ENCODE measurements at places on chromosomes 16 and 17.

GRCh38 chr17:75412455-75413317, 7.2 kb upstream of the GRB2 start:
- DNase-seq, result peak; percentile 77

DNA sequence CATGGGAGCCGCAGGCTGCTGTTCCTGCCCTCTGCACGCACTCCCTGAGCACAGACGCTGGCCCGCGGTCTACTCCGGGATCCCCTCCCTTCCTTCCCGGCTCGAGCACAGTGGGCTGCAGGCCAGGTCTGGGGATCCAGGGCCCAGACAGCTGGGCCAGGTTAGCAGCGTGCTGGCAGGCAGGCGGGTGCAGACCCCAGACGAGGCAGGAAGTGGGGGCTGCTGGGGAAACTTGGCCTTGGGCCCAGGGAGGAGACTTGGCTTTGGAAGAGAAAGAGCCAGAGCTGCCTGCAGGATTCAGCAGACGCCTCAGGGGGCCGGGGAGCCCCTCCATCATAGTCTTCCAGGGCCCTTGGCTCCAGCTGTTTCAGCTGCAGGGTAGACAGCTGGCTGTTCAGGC, 30.2 kb upstream of the ABCC3 start:
- DNase-seq, result peak; percentile 86

GRCh38 chr17:72137161-72137560, 16.3 kb downstream of the SOX9 start:
- DNase-seq, result no peak

DNA sequence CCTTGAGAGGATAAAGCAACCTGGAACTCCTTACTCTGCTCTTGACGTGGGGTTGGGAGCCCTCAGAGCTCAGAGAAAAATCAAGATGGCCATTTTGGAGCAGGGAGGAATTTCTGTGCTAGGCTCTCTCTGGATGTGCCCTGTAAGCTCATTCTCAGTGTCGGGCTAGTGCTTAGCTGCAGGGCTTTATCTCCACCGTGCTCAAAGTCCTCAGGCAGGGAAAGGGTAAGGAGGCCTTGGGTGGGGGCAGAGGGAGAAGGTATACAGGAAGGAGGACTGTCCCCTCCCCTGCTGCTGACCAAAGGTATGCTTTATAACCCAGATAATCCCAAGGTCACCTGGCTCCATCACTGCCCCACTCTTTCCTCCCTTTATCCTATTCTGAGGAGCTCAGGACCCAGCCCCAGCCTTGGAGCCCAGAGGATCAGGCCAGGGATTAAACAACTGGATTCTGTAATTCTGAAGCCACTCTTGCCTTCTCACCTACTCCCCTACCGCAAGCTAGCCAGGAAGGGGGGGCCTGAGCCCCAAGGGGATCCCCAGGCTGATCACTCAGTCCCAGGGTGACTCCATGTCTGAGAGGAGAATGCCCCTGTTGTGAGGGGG, 1.1 kb downstream of the DHRS11 start:
- DNase-seq, result no peak

DNA sequence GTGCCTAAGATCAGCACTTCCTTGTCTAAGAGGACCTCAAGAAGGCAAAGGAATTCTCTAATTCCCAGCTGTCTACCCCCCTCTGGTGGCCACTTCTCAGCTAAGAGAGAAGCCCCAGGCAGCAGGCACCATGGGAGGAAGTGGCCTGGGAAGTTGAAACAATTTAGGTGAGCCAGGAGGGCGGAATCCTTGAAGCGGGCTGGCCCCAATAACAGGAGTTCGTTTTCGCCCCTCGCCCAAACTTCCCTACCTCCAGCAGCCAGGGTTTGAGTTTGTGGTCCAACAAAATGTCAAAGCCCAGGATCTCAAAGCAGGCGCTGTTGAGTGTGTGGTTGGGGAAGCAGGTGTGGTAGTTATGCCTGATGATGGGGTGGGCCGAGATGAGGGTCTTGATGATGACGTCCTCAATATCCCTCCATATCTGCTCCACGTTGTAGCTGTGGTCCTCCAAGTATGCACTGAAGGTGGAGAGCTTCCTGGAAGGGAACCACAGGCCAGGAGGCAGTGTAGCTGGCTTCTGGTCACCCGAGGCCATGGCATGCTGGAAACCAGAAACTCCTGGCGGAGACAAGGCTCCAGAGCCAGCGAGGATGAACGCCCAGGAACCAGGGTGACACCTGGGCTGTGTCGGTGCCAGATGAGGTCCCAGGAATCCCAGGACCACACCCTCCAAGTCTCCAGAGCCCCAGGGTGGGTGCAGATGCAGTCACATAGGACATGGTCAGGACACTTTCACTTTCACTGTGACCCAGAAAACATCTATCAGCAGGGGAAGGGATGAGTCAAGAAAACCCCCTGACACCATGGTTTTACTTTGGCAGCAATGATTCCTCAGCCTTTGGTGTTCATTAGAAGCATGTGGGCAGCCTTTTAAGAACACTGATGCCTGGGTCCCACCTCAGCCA, 25.6 kb downstream of the TTLL6 start:
- DNase-seq, result peak; percentile 78

DNA sequence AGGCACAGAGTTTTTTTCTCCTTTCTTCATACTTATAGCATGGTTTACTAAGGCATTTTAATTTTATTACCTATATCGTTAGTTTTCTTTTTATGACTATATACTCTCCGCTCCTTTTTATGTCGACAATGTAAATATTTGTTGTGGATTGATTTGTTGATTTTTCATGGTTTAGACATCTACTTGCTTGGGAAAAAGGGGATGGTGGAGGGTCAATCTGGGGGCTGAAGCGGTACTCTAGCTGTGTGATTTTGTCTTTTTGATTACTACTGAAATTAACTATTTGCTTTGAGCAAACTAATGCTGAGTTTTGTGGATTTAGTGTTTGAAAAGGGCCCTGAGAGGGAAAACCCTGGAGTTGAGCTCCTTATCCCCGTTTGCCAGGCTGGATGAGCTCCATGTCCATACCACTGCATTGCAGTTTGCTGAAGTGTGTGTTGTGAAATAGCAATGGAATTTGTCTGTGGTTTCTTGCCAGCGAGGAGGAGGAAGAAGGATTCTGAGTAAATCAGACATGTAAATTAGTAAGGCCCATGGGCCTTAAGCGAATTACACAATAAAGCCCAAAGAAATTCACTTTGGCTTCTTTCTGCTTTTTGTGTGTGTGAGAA, 72.0 kb downstream of the FTO start:
- DNase-seq, result peak; percentile 98

GRCh38 chr17:76005263-76006149, 4.9 kb downstream of the CDK3 start:
- DNase-seq, result peak; percentile 57

GRCh38 chr16:66920299-66920590, 1.6 kb upstream of the CDH16 start:
- no peak for DNase-seq

GRCh38 chr17:48328457-48328856, 101.6 kb downstream of the SKAP1 start:
- no peak for DNase-seq

DNA sequence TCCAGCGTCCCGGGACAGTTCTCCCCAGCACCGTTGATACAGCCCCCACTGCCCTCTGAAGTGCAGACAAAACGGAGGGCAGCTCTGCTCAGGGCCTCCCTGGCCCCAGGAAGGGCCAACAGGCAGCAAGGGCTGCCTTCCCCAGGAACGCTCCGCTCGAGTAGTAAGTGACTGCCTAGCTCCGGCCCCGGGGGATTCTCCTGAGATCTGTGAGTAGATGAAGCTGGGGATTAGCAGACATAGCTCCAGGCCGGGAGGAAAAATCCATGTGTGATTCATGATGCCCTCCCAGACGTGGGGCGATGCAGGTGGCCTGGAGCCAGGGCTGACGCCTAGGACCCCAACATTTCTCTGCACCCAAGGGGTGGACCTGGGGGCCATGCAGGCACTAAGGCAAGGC, 85.3 kb downstream of the ENGASE start:
- no peak for DNase-seq

GRCh38 chr16:53784291-53784690, 80.3 kb downstream of the FTO start:
- DNase-seq, result no peak

DNA sequence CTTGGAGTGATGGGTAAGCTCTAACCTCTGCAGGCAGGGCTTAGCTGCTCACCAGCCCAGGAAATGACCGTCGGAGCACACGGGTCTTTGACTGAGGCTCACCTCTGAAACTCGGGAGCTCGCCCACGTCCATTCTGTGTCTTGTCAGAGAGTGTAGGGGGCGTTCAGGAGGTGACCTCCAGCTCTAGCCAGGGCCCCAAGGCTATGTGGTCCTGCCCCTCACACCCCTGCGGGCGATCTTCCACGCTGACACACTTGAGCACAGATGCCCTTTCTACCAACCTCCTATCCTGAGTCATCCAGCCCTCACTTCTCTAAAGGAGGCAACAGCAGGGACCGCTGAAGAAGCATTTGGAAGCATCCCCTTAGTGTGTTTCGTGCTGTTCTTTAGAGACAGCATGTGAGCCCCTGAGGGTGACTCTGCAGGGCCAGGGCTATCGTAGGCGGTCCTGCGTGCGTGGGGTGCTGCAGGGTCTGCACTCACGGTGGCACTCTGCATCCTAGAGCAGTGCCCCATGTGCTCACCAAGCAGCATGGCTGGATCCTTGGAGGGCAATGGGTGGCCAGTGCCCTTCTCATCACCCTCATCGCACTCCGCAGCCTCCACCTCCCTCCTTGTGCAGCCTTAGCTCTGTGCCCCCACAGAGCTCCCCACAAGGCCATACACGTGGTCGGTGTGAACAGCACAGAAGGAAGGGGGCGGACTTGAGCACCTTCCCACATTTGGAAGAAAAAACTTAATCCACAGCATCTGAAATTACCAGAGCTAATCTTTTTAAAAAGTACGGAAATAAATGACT, 33.8 kb downstream of the SLC47A1 start:
- no peak for DNase-seq

DNA sequence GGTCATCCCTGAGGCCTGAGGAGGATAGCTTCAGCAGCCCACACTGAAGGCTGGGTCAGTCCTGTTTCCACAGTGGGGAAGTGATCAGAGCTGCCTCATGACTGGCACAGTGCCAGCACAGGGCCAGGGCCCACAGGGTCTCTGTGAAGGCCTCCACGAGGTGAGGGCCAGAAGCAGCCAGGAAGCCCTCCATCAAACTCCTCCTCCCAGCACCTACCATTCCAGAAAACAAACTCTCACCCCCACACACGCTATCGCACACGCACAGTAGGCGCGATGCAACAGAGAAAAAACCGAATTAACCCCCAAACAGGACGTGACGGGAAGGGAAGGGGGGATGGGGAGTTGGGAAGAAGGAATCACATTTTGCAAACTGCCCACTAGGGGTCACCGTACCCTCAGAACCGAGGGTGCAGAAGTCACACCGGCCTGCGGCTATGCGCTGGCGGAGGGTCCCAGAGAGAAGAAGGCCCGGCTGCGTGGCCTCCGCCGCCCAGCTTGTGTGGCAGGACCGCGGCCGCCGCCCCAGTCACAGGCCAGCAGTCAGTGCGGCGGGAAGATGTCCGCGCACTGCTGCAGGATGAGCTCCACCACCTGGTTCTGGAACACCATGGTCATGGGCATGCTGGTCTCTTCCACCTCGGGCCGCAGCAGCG, 37.6 kb downstream of the ARHGAP27 start:
- peak; percentile 92 for DNase-seq

DNA sequence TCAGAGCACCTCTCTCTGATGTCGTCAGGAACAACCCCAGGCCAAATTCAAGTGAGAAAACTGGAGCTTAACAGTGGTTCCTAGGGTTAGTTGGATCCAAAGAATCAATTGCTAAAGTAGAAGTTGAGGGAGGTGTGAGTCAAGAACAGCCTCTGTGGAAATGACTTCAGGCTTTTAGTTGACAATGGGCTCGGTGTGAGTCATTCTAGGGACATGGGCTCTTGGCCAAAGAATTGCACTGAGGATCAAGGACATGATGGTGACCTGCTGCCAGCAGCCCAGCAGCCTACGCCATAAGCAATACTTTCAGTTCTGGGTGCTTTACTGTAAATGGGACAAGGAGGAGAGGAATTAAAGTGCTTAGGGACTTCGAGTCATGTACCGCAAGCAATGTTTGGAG, 32.1 kb upstream of the SMURF2 start:
- peak; percentile 61 for DNase-seq

- DNase-seq, result no peak
These were observed 26.6 kb upstream of the CDYL2 start for GRCh38 chr16:80831039-80831438.

DNA sequence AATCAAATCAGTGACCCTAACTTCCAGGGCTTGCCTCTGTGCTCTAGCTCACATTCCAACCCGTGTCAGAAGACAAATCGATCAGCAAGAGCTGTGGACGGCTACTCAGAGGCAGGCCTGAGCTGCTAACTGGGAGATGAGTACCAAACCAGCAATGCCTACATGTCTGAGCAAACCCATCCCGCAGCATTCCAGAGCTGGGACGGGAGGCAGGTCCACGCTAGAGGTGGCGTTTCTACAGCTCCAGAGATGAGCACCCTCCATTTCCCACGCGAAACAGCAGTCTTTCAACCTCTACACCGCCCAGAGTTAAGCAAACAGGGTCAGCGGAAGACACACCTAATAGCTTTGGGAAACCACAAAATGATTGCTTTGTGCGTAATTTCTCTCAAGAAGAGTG, 6.5 kb downstream of the NXN start:
- no peak for DNase-seq

DNA sequence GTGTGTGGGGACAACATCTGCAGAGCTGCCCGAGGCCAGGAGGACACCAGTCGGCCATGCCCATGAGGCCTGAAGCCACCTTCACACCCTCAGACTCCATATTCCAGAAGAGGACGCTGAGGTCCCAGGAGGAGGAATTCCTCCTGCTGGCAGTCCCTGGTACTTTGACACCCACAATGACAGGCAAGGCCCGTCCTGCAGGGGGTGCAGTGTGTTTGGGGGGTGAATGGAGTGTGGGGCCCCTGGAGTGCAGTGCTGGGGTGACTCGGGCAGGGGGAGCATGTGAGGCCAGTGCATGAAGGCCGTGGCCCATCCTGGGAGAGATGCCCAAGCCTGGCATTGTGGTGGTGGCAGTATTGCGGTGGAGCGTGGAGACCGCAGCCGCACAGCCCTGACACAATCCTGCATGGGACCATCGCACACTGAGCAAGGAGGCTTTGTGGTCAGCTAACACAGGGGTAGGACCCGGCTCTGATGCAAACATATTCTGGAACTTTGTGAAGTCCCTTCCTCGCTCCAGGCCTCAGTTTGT, 52.2 kb downstream of the ZDHHC7 start:
- DNase-seq, result no peak

- peak; percentile 90 for DNase-seq
These were observed at the start of gene CNP for GRCh38 chr17:41966463-41967140. TSS of gene CNP (plus strand) at chr17:41966795. CDS start at chr17:41966885, 90 bp downstream.

All from fibroblast of skin of right quadriceps (primary cell).